ENCODE measurements at places on chromosomes 12 and 14. TPM values are rescaled to one million over a fixed set of nuclear protein-coding genes. Genes with fewer than 3 reads are reported as not detected.

Gene COX8C
- not detected for total RNA-seq

Gene MOAP1
- 12.5 TPM for total RNA-seq

Gene VPS29
- 78.8 TPM for total RNA-seq

Gene APEX1
- total RNA-seq, result 262 TPM

Gene PTCSC3
- not detected for total RNA-seq

Gene TSHR
- total RNA-seq, result not detected

Gene TBX3
- total RNA-seq, result 0.28 TPM

Gene CLEC1A
- not detected for total RNA-seq

Gene ITGB7
- total RNA-seq, result 487 TPM

Gene CCDC177
- not detected for total RNA-seq

Gene RACGAP1
- total RNA-seq, result 95.5 TPM
